ENCODE measurements at places on chromosomes 6 and 20. TPM values are rescaled to one million over a fixed set of nuclear protein-coding genes. Genes with fewer than 3 reads are reported as not detected.

DNA sequence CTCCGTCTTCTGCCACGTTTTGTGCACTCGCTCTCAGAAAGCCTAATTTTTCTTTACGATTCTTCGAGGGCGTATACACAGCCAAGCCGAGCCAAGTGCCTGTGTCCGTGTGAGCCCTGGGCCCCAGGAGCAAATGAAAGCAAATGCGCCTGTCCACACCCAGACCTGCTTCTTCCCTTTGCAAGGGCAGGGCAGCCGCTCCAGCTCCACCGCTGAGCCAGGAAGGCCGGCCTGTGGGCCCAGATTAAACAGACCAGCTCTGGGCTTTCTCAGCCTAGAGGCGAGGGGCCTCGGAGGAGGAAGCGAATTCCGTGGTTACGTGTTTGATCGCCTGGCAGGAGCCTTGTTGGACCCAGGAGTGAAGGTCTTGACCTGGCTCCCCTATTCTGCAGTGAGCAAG, 184.6 kb downstream of the SMOC2 start:
- no peak for DNase-seq

GRCh38 chr6:42159431-42160024, 13.6 kb upstream of the GUCA1A start:
- no peak for DNase-seq

- DNase-seq: no peak
Observed at GRCh38 chr6:126957721-126958120, 160.8 kb upstream of the RSPO3 start.

DNA sequence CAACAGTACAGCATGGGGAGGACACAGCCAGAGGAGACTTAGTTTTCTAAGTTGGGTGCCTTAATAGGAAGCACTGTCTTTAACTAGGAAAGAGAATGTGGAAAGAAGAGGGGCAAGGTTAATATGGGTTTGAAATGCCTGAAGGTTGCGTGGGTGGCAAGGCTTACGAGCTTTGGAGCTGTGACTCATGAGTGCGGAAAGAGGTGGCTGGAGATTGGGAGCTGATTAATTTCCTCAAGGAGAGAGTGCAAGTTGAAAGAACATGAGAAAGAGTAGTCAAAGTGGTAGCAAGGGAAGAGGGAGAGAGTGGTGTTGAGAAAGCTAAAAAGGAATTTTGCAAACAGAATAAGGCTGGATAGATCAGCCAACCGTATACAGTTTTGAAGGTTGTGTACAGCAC, 315.1 kb upstream of the PRND start:
- DNase-seq: no peak

DNA sequence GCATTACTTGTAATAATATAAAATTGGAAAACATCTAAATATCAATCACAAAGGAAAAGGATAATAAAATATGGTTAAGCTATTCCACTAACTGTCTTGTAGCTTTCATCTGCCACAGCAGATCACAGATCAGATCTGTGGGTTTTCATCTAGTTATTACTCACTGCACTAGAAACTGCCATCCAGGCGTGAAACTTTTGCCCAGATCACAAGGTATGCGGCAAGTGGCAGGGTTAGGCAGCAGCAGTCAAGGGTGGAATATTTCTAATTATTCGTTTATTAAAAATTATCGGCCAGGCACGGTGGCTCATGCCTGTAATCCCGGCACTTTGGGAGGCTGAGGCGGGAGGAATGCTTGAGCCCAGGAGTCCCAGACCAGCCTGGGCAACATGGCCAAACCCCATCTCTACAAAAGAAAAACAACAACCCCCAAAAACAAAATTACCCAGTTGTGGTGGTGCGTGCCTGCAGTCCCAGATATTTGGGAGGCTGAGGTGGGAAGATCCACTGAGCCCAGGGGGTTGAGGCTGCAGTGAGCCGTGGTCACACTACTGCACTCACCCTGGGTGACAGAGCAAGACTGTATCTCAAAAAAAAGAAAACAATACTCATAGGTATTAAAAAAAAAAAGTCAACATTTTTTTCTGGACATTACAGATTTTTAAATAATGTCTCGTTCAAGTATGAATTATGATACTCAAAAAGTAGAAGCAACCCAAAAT, 32.1 kb downstream of the BEND3 start:
- DNase-seq: no peak

DNA sequence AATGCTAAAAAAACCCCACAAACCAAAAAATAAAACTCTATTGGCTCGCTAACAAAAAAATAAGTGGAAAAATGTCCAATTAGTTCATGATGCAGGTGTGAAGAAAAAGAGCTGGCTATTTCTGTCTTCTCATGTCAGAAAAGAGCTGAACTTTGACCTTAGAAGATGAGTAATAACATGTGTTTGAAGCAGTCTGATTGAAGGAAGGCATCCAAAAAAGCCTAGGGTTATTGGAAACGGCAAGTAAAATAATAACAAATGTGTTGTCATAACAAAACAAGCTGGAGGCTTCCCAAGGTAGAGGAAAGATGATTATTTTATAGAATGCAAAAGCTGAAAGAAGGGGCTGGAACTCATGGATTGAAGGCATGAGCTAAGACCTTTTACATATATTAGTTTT, 94.4 kb upstream of the FAM184A start:
- no peak for DNase-seq

- DNase-seq: peak; percentile 55
Observed at GRCh38 chr6:6057442-6058053, 50.8 kb upstream of the NRN1 start.

GRCh38 chr6:41318261-41318653, 17.2 kb upstream of the NCR2 start:
- DNase-seq: no peak

DNA sequence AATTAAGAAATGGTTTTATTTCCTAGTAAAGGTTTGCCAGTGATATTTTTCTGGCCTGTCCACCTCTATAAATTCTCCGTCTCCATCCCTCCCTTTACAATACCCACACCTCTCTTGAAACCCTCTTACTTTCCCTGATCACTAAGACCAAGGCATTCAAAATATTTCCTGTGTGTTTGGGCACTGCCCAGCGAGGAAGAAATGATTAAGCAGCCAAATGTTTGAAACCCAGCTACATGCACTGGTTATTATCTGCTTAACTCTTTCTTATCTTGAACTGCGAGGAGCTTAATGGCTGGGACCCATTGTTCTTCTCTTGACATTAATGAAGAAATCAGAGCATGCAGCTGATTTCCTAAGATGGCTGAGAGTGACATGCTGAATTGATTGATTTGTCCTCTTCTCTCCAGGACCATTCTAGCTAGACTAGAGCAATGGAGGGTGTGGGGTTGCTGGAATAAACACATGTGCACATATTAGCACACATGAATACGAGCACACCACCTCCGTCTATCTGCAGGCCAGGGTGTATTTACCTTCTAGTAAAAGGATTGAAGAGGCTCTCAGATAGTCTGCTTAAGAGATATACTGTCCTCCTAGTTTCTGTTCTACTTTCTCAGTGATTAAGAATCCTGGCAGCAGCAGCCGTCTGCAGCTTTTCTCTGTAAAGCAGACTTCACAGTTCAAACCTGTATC, 46.1 kb upstream of the PRDM1 start:
- DNase-seq: no peak

GRCh38 chr6:52689857-52690256, 18.9 kb downstream of the TMEM14A start:
- no peak for DNase-seq

Gene TSPYL1
- 19.6 TPM for polyA plus RNA-seq

Gene CABLES2
- polyA plus RNA-seq: 0.61 TPM

Gene PNLDC1
- polyA plus RNA-seq: not detected

Gene LY6G5B
- 0.17 TPM for polyA plus RNA-seq

Gene CDK5RAP1
- 25.5 TPM for polyA plus RNA-seq

Gene KCNB1
- not detected for polyA plus RNA-seq

All from CD14-positive monocyte (primary cell).